Progenitor cell of endocrine pancreas (in vitro differentiated cells): ENCODE measurements at places on chromosomes 5 and 9.

DNA sequence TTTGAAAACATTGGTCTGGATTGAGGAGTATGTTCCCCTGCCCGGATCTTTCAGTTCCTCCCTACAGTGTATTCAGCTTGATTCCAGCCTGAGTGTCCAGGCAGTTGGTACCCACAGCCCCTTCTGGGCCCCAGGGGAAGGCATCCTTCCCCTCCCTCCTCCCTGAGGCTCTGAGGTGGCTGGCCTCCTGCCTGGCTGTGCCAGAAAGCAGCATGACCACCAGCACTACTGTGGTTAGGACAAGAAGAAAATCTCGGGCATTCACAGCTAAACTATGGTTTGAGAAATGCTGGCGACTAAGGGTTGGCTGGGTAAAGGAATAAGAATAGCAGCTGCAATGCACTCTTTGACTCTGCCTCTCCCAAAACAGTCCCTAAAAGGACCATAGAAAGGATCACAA lies 84.6 kb upstream of the LIFR start:
- H3K27ac ChIP-seq, result no peak overlapping the region
- DNase-seq, result no peak
- H3K4me3 ChIP-seq, result no peak overlapping the region
- peaks cover 5% of the 10 kb centered on the region for H3K36me3 ChIP-seq
- H3K27me3 ChIP-seq, result no peaks in the 10 kb centered on the region

DNA sequence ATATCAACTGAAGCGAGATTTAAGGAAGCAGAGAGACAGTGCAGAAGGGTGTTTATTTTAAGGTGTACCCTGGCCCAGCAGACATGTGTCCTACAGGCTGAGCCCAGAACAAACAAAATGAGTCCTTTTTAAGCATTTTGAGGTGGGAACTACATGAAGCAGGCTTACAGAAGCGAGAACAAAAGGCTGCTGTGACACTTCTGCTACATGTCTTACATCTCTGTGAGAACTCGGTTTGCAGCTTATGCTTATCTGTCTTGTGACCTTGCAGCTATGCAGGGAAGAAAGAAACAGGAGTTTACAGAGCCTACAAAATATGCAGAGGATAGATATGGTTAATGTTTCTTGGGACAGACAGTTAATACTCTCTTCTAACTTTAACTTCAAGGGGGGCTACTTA lies 295.9 kb downstream of the CEMIP2 start:
- H3K27me3 ChIP-seq, result no peaks in the 10 kb centered on the region
- no peaks in the 10 kb centered on the region for H3K36me3 ChIP-seq
- peaks cover 17% of the 10 kb centered on the region for H3K4me1 ChIP-seq

- no peak overlapping the region for H3K27ac ChIP-seq
- peaks cover 26% of the 10 kb centered on the region for H3K4me1 ChIP-seq
- DNase-seq, result no peak
- H3K36me3 ChIP-seq, result no peaks in the 10 kb centered on the region
- no peak overlapping the region for H3K4me3 ChIP-seq
- H3K27me3 ChIP-seq, result peaks cover 41% of the 10 kb centered on the region
These were observed 511.2 kb downstream of the SEMA5A start for GRCh38 chr5:9034649-9035048.

DNA sequence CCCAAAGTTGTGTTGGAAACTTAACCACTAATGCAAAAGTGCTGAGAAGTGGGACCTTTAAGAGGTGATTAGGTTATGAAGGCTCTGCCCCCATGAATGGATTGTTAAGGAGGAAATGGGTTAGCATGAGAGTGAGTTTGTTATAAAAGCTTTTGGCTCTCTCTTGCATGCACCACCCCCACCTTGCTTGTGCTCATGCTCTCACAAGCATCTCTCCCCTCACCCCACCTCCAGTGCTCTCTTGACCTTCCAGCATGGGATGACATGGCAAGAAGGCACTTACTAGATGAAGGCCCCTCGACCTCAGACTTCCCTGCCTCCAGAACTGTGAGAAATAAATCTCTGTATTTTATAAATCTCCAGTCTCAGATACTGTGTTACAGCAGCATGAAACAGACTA lies 52.8 kb downstream of the RICTOR start:
- no peak overlapping the region for H3K4me3 ChIP-seq
- no peaks in the 10 kb centered on the region for H3K27me3 ChIP-seq
- H3K36me3 ChIP-seq, result peaks cover 13% of the 10 kb centered on the region
- no peak overlapping the region for H3K27ac ChIP-seq
- H3K4me1 ChIP-seq, result peaks cover 11% of the 10 kb centered on the region

DNA sequence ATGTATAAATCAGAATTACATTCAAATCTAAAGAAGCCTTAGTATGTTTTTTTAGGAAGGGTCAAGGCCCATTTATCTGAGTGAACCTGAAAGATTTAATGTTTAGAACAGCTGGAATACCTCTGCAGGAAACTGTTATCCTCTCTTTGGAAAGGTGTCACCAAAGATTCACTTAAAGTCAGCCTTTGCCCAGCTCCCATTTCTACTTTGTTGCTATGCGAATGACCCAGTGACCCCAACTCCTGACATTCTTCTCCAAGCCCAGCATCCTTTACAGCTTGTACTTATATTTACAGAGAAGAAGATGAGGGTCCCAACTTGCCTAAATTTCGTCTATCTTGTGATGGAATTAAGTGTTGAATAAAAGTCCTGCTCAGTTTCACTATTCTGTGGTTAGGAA lies 1198.6 kb downstream of the CDH12 start:
- no peak for DNase-seq
- H3K4me1 ChIP-seq, result peaks cover 10% of the 10 kb centered on the region
- no peak overlapping the region for H3K27ac ChIP-seq
- no peaks in the 10 kb centered on the region for H3K36me3 ChIP-seq
- H3K4me3 ChIP-seq, result no peak overlapping the region

DNA sequence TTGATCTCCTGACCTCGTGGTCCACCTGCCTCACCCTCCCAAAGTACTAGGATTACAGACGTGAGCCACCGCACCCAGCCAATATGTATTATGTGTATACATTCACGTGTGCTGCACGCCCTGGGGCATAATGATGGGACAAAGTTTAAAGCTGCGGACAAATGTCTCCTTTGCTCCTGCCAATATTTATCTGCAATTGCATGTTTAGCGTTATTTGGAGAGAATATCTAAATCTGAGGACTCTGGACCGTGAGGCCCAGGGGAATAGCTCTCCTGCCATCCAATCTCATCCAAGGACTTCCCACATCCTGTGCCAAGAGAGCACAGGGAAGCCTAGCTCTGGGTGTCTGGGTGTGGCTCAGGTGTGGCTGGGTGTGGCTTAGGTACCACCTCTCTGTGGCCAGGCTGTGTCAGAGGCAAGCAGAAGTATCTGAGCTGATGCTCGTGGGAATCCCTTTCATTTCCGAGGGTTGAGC lies 6.9 kb upstream of the BOD1 start:
- no peak overlapping the region for H3K4me3 ChIP-seq
- H3K4me1 ChIP-seq, result peaks cover 7% of the 10 kb centered on the region
- peaks cover 9% of the 10 kb centered on the region for H3K27me3 ChIP-seq

GRCh38 chr9:21326526-21327139 lies 8.6 kb downstream of the KLHL9 start:
- peaks cover 4% of the 10 kb centered on the region for H3K4me1 ChIP-seq
- no peak overlapping the region for H3K4me3 ChIP-seq
- H3K36me3 ChIP-seq, result peaks cover 3% of the 10 kb centered on the region
- H3K27me3 ChIP-seq, result no peaks in the 10 kb centered on the region
- no peak overlapping the region for H3K27ac ChIP-seq
- DNase-seq, result no peak

DNA sequence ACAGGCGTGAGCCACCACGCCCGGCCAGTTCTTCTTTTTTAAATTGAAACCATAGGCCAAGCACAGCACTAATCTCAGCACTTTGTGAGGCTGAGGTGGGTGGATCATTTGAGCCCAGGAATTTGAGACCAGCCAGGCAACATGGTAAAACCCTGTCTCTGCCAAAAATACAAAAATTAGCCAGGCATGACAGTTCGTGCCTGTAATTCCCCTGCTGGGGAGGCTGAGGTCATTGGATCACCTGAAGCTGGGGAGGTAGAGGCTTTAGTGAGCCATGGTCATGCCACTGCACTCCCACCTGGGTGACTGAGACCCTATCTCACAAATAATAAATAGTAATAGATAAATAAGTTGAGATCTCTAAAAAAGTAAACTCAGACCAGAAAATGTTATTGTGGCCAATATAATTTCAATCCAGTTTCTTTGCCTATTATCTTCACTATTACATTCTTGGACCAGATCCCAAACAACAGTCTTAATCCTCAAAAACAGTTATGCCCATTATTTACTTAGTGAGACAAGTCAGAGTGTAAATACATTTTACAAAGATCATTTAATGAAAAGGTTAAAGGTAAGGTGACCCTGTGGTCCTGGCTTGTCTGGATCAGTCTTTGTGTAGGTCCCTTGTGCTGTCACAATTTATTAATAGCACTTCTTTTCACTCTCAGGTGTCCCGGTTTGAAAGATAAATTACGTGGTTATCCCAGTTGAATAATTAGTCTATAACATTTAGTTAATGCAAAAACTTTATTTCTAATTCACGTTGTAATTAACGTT lies 53.6 kb downstream of the RAB24 start:
- DNase-seq, result no peak
- H3K4me1 ChIP-seq, result peaks cover 11% of the 10 kb centered on the region
- peaks cover 46% of the 10 kb centered on the region for H3K36me3 ChIP-seq
- H3K4me3 ChIP-seq, result no peak overlapping the region

DNA sequence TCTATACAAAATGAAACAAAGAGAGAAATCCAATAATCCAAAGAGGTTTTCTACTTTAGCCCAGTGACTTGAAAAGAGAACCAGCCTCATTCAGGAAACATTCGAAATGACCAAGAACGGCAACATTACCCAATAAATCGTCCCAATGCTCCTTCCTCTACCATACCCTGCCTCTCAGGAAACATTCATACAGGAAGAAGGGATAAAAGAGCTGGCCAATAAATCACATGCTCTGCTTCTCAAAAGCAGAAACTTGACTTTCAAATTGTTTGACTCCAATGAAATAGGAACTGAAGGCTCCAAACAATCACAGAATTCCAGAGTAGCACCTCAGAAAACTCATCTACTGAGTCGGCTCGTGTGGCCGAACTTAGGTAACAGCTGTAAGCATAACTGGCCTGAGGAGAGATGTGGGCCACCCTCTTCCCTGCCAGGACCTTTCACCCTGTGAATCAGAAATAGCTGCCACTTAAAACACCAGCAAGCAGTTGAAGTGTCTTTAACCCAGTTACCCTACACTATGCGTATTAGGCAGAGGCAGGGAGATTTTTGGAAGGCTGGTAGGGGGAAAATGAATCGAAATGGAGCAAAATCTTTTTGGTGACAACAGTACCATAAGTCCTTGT lies 14.6 kb downstream of the ARL15 start:
- H3K36me3 ChIP-seq, result no peaks in the 10 kb centered on the region
- H3K27ac ChIP-seq, result no peak overlapping the region
- no peaks in the 10 kb centered on the region for H3K27me3 ChIP-seq
- H3K4me1 ChIP-seq, result peaks cover 4% of the 10 kb centered on the region
- H3K4me3 ChIP-seq, result no peak overlapping the region

DNA sequence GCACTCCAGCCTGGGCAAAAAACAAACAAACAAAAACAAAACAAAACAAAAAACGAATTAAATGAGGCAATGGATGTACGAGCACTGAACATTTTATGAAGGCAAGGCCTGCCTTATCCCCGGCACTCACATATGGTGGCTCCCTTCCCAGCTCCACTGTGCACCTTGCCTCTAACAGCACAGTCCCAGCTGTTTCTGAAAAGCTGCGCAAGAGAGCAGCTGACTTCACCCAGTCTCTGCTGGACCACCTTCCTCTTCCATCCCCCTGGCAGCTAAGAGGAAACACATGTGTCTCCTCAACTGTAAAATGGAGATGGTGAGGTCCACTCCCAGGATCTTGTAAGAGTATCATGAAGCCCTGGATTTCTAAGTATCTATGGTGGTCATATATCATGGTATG lies 100.7 kb downstream of the KLF4 start:
- H3K36me3 ChIP-seq, result no peaks in the 10 kb centered on the region
- H3K27ac ChIP-seq, result no peak overlapping the region
- H3K4me1 ChIP-seq, result no peaks in the 10 kb centered on the region
- DNase-seq, result no peak

DNA sequence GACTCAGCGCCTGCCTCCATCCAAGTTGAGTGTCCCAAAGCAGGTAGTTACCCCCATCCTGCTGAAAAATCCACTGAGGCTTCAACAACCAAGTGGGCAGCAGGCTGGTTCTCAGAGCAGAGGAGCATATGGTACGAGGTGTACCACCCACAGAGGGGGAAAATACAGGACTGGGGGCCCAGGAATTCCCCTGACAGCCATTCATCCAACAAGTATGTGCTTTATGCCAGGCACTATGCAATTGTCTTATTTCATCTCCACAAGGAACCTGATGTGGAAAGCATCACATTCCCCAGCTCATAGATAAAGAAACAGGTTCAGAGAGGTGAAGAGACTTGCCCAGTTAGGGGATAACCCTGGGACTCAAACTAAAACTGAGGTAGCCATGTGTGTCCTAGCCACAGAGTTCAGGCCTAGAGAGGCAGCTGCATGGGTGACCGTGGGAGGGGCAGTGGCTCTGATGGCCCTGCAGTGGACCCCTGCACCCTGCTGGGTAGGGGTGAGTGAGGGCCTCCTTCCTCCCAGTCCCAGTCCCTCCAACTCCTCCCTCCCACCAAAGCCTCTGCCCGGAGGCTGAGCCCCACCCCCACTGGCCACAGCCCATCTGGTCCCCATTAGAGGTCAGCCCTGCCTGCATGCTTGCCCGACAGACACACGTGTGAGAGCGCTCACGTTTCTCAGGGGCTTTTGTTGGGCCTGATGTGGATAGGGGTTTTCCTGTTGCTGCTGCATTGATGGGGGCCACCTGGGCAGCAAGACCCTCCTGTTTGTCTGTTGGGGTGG lies 11.5 kb downstream of the PDLIM4 start:
- H3K27me3 ChIP-seq, result no peaks in the 10 kb centered on the region
- H3K4me1 ChIP-seq, result peaks cover 15% of the 10 kb centered on the region
- H3K27ac ChIP-seq, result no peak overlapping the region
- DNase-seq, result no peak
- H3K4me3 ChIP-seq, result no peak overlapping the region
- no peaks in the 10 kb centered on the region for H3K36me3 ChIP-seq

DNA sequence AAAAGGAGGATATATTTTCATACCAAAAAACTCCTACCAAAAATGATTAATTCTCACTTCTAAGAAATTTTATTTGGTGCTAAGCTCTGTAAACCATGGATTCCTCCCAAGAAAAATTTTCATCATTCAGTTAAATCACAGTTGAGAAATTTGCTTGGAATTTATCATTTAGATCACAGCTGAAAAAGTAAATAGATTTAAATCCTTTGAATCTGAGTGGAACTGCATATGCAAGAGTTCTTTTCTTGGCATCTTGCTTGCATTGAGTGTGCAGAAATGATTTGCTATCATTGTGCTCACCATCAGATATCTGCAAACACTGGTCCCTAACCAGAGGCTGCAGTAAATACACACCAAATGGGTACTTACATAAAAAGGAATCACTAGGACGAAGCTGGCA lies 836.1 kb upstream of the CDH6 start:
- no peak overlapping the region for H3K4me3 ChIP-seq
- H3K36me3 ChIP-seq, result no peaks in the 10 kb centered on the region
- H3K4me1 ChIP-seq, result no peaks in the 10 kb centered on the region
- no peaks in the 10 kb centered on the region for H3K27me3 ChIP-seq
- H3K27ac ChIP-seq, result no peak overlapping the region
